Calu3 (cell line): ENCODE measurements at places on chromosomes 2 and 18.

- no peak for DNase-seq
Observed at GRCh38 chr2:49271060-49271606, 116.8 kb upstream of the FSHR start.

DNA sequence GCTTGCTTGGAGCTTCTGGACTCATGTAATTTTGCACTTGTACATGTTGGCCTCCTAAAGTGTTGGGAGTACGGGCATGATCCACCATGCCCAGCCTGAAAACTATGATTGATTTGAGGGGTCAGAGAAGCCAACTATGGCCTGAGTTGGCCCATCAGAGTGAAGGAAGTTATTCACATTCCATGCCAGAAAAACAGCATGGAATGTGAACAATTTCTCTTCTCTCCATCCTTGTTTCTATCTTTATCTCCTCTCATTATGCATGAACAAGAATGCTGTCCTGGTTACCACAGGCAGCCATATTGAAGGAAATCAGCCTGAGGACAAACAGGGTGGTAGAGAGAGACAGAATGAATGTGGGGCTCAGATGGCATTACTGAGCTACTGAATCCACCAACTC lies 3.5 kb upstream of the CD226 start:
- no peak for DNase-seq

DNA sequence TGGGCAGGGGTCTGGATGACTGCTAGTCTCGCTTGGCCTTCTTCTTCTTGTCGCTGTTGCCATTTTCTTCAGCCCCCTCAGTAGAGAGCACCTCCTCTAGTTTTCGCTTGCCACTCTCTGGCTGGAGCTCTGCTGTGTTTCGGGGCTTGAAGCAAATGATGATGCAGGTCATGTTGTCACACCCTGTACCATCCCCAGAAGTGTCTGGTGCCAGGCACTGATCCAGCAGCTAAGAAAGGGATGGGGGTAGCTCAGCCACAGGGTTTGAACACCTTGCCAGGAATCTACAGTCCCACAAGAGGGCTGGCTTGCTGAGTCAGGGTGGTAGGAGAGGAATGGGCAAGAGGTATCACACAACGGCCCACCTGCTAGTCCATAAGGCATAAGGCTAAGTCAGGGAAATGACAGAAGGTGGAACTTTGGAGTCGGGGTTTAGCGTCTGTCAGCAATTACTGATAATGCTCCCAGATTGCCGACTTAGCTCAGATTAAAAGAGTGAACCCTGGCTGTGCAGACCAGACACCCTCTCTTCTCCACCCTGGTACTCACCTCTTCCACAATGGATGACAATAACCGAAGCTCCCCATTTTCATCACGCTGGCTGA lies 1.1 kb upstream of the ZNF513 start:
- DNase-seq: no peak

GRCh38 chr2:224428787-224429440 lies 27.0 kb upstream of the FAM124B start:
- DNase-seq: no peak

- DNase-seq: no peak
Observed at GRCh38 chr2:31008561-31009114, 129.6 kb downstream of the GALNT14 start.
